Ecto neural progenitor cell (in vitro differentiated cells): ENCODE measurements at places on chromosomes 2 and 18.
A peak's percentile ranks its signal among the peaks of the same experiment; 100 is the strongest.

- no peak for DNase-seq
Measured at GRCh38 chr18:61738488-61738887, 154.3 kb downstream of the RNF152 start.

- peak; percentile 90 for DNase-seq
Measured at GRCh38 chr2:159615367-159616285, 722 bp downstream of the BAZ2B start.

DNA sequence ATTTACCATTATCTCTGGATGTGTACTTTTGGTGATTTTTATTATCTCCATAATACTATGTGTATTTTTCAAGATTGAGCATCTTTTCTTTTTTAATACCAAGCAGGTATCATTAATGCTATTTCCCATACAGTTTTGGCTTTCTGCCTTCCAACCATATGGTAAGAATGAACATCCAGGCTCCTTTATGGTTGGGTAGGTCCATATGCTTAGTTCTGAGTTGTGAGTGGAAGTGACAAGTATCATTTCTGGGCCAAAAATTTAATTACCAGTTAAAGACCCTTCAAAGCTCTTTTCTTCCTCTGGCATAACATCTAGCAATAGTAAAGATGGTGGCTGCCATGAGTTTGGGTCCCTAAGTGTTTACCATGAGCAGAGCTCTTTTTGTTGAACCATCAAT lies 4.3 kb upstream of the RBM43 start:
- no peak for DNase-seq

DNA sequence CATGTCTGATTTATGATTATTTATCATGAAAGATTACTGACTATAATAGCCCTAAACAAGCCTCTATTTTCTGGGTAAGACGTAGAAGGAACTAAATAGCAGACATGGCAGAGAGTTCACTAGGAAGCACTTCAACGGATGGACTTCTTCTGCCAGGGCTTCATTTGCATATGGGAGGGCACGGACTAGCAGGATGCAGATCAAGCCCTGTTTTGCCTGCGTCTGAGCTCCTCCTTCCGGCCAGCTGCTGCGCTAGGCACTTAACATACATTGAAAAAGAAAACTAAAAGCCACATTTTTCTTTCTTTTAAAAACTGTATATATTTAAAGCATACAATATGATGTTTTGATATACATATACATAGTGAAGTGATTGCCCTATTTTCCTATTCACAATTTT lies 340.0 kb upstream of the MEX3C start:
- DNase-seq = peak; percentile 58

DNA sequence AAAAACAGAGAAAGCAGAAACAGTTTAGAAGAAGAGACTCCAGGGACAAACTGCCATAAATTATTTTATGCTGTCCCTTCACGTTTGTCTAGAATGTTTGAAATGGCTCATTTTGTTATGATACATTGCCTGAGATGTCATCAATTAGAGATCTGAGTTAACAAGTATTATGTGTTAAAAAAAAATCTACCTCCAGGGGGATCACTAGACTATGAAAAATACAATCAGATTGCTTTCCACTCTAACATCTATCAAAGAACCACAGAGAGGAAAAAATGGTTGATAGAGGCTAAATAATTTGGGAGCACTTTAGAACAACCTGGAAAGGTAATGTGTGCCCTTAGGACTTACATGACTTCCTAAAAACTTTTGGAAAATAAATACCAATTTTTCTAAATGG lies 103.8 kb upstream of the CCDC150 start:
- no peak for DNase-seq

- no peak for DNase-seq
Measured at GRCh38 chr2:58606799-58607198, 365.7 kb upstream of the FANCL start.

- DNase-seq = no peak
Measured at GRCh38 chr2:203225423-203226039, 13.3 kb upstream of the CYP20A1 start.

GRCh38 chr2:8666581-8666980 lies 15.3 kb upstream of the ID2 start:
- peak; percentile 18 for DNase-seq

DNA sequence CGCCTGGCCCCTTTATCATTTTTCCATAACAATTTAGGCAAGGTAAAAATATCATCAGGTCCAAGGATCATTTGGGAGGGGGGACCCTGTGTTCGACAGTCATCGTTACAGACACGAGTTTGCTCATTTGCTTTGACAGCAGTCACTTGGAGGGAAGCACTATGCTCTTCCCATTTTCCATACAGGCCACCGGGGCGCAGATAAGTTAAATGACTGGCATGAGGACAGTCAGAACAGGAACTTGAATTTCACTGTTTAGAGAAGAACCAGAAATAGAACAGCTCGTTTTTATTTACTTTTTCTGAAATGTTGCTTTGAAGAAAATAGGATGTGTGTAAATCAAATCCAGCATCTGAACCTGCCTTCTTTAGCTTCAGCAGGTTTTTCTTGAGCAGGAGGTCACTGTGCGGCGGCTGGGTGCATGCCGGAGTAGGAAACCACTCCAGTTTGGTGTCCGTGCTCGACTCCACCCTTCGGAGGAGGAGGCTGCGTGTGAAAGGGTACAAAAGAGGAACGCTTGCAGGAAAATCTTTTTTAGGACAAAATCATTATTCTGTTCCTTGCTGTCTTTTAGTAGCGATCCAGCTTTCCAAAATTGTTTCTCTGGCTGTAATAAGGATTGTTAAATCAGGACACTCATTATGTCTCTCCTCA lies 15.2 kb downstream of the NPAS2 start:
- DNase-seq = no peak

GRCh38 chr18:56563568-56563967 lies 74.8 kb downstream of the TXNL1 start:
- DNase-seq = peak; percentile 86

GRCh38 chr2:143070704-143071103 lies 58.5 kb upstream of the ARHGAP15 start:
- DNase-seq = no peak

- DNase-seq = no peak
Measured at GRCh38 chr2:23526835-23527790, 142.1 kb downstream of the KLHL29 start.

- no peak for DNase-seq
Measured at GRCh38 chr2:234403074-234403473, 93.8 kb downstream of the ARL4C start.

DNA sequence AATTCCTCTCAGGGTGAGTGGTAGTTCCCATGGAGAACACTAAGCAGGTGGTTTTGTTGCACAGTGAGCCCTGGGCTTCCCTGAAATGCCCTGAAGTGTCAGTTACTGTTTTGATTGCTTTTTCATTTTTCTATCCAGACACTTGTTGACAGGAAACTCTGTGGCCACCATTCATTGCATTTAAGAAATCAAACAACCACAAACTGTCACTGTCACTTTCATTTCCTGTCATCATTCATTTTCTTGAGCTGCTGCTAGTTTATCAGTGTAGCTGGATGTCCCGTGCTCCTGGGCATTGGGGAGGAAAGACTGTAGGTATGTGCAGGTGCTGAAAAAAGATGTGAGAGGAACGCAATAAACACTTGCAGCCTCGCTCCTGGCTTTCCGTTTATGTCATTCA lies 891.6 kb upstream of the ZEB2 start:
- DNase-seq = no peak

GRCh38 chr2:178882666-178883440 lies 75.6 kb upstream of the TTN start:
- no peak for DNase-seq

GRCh38 chr2:118016911-118017310 lies 3.0 kb upstream of the CCDC93 start:
- DNase-seq = no peak

GRCh38 chr2:55888936-55889335 lies 34.6 kb downstream of the EFEMP1 start:
- DNase-seq = no peak

DNA sequence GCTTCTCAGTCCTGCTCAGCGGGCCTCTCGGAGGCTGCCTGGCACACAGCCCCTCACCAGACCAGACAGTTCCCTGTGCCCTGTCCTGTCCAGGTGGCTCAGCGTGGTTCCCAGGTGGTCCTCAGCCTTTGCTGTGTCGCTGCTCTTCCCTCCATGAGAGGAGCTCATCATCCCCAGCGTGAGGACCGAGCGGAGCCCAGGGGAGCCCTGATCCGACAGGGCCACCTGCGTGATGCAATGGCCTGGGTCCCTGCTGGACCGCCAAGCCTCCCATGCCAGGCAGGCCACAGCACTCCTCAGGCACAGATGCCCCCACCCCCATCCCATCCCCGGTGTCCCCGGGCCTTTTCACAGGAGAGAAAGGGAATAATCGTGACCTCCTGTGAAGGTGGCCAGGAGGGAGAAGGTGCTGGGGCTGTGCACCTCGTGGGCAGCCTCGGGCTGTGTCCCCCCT lies 4.3 kb downstream of the GPC1 start:
- no peak for DNase-seq

- no peak for DNase-seq
Measured at GRCh38 chr2:85846411-85846810, 42.4 kb downstream of the ST3GAL5 start.

GRCh38 chr2:234823877-234824376 lies 127.9 kb upstream of the SH3BP4 start:
- no peak for DNase-seq

GRCh38 chr2:170815311-170815710 lies 1.4 kb upstream of the GAD1 start:
- no peak for DNase-seq

- no peak for DNase-seq
Measured at GRCh38 chr2:134020608-134021007, 233.3 kb upstream of the MGAT5 start.

DNA sequence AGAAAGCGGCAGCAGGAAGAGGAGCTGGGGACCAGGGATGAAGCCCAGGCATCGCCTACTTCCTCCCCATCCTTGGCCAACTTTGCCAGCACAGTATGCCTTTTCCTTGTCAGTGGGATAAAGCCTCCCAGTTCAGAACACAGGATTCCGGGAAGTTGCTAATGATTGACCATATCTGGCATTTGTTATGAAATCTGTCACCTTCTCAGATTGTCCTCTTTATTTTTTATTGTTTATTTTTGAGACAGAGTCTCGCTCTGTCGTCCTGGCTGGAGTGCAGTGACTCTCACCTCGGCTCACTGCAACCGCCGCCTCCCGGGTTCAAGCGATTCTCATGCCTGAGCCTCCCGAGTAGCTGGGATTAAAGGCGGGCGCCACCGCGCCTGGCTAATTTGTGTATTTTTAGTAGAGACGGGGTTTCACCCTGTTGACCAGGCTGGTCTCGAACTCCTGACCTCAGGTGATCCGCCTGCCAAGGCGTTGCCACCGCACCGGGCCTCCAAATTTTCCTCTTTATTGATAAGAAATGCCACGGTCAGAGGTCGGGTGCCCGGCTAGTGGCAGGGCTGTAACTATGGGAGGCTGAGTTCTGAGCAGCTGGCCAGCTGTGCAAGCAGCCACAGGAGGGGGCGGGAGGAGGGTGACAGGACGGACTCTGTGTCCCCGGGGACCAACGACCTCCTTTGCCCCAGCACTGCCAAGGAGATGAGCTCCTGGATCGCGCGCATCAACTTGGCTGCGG lies 24.4 kb downstream of the PSD4 start:
- no peak for DNase-seq

DNA sequence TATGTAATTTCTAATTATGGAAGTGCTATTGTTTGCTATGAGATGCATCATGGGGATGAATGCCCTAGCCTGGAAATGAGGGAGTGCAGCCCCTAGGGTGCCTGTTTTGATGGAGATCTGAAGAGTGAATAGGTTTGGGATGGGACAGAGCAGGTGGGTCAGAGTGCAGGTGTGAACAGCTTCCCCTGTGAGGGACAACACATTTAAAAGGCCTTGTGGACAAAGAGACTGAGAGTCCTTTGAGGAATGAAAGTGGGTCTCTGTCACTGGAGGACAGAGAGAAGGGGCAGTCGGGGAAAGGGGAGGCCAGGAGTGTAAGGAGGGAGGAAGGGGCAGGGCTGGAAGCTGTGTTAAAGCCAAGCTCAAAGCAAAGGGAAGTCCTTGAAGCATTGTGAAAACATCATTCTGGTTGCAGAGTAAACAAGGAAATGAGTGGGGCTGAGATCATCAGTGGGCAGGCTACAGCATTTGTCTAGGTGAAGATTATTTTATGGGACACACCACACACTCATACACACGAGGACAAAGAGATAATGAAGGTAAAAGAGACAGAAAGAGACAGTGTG lies 877.6 kb downstream of the SLC4A3 start:
- DNase-seq = no peak

DNA sequence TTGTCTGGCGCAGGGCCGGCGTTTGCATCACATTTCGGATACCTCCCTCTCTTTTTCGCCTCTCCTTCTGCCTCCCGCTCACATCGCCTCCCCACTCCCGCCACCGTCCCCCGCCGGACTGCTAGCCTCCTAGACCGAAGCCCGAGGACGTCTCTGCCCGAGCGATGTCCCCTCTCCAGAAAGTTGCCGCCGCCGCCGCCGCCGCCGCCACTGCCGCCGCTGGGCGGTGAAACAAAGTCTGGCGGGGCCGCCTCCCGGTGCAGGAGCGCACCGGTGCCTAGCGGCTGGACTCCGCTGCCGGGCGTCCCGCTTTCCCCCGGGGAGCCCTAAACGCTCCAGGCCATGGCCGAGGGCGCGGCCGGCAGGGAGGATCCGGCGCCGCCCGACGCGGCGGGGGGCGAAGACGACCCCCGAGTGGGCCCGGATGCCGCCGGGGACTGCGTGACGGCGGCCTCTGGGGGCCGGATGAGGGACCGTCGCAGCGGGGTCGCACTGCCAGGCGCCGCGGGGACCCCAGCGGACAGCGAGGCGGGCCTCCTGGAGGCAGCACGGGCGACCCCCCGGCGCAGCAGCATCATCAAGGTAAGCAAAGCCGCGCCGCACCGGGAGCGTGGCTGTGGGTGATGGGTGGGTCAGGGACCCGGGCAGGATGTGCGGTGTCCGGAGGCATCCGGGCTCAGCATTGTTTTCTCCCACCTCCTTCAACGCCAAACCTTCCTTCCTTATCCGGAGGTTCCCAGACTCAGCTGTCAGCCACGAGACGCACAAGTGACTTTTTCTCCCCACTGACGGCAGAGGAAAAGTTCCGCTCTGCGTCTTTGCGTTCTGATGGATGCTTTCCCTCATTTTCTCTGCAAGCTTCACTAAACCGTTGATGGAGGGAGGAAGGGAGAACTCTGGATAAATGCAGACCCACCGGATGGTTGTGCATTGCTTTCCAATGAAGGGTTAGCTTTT lies 643 bp downstream of the PLCL1 start:
- peak; percentile 72 for DNase-seq

- DNase-seq = no peak
Measured at GRCh38 chr18:32300914-32301313, 111.1 kb downstream of the MEP1B start.

GRCh38 chr2:150595803-150596470 lies 108.5 kb upstream of the RND3 start:
- no peak for DNase-seq
